ENCODE measurements at places on chromosomes 16 and 17. TPM values are rescaled to one million over a fixed set of nuclear protein-coding genes. Genes with fewer than 3 reads are reported as not detected.

GRCh38 chr17:42918902-42919521 is 18.4 kb downstream of the G6PC1 start:
- no peak overlapping the region for H3K27ac ChIP-seq
- no peak for DNase-seq
- H3K27me3 ChIP-seq: peaks cover 43% of the 10 kb centered on the region
- no peak overlapping the region for H3K4me3 ChIP-seq
- H3K36me3 ChIP-seq: no peaks in the 10 kb centered on the region

- no peak overlapping the region for H3K4me3 ChIP-seq
- peaks cover 33% of the 10 kb centered on the region for H3K36me3 ChIP-seq
- no peaks in the 10 kb centered on the region for H3K27me3 ChIP-seq
- H3K4me1 ChIP-seq: peaks cover 49% of the 10 kb centered on the region
These were observed 4.4 kb downstream of the MTMR4 start for GRCh38 chr17:58510075-58510474.

GRCh38 chr16:1876468-1876867 is 4.5 kb upstream of the MEIOB start:
- peaks cover 40% of the 10 kb centered on the region for H3K27me3 ChIP-seq
- peaks cover 5% of the 10 kb centered on the region for H3K4me1 ChIP-seq
- H3K4me3 ChIP-seq: no peak overlapping the region
- H3K27ac ChIP-seq: no peak overlapping the region
- DNase-seq: no peak

- no peaks in the 10 kb centered on the region for H3K27me3 ChIP-seq
- no peak for DNase-seq
- peak overlapping the region; percentile 87 for H3K27ac ChIP-seq
- H3K4me3 ChIP-seq: no peak overlapping the region
These were observed 29.7 kb downstream of the MRTFB start for GRCh38 chr16:14100825-14101224.

GRCh38 chr17:33686171-33686570 is 393.1 kb upstream of the ASIC2 start:
- H3K27me3 ChIP-seq: peaks cover 5% of the 10 kb centered on the region
- H3K36me3 ChIP-seq: no peaks in the 10 kb centered on the region
- DNase-seq: peak; percentile 33
- H3K4me1 ChIP-seq: no peaks in the 10 kb centered on the region
- H3K27ac ChIP-seq: no peak overlapping the region

GRCh38 chr17:48499248-48499647 is 31.6 kb downstream of the HOXB1 start:
- no peaks in the 10 kb centered on the region for H3K36me3 ChIP-seq
- no peak for DNase-seq
- H3K4me1 ChIP-seq: no peaks in the 10 kb centered on the region

GRCh38 chr16:81888520-81889394 is 109.7 kb downstream of the PLCG2 start:
- H3K27me3 ChIP-seq: peaks cover 8% of the 10 kb centered on the region
- no peaks in the 10 kb centered on the region for H3K4me1 ChIP-seq
- no peak for DNase-seq
- H3K27ac ChIP-seq: no peak overlapping the region

DNA sequence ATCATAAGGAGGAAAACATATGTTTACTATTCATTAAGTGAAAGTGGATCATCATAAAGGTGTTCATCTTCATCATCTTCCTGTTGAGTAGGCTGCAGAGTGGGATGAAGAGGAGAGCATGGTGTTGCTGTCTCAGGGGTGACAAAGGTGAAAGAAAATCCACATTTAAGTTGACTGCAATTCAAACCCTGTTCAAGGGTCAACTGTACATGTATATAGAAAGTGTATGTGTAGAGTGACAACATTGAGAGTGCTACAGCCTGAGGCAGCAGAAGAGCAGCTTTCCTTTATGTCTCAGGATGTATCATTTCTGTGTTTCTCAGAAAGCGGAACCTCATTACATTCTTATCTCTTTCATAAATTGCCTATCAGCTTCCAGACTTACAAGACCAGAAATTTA is 17.2 kb downstream of the ORC6 start:
- H3K4me1 ChIP-seq: no peaks in the 10 kb centered on the region
- H3K4me3 ChIP-seq: no peak overlapping the region
- no peak overlapping the region for H3K27ac ChIP-seq
- H3K36me3 ChIP-seq: peaks cover 4% of the 10 kb centered on the region
- DNase-seq: no peak

Gene PAFAH1B1
- 218 TPM for total RNA-seq

Gene PHOSPHO1
- 0.29 TPM for total RNA-seq
